Neural crest cell (in vitro differentiated cells): ENCODE measurements at places on chromosomes 2 and 18. TPM values are rescaled to one million over a fixed set of nuclear protein-coding genes. Genes with fewer than 3 reads are reported as not detected.

DNA sequence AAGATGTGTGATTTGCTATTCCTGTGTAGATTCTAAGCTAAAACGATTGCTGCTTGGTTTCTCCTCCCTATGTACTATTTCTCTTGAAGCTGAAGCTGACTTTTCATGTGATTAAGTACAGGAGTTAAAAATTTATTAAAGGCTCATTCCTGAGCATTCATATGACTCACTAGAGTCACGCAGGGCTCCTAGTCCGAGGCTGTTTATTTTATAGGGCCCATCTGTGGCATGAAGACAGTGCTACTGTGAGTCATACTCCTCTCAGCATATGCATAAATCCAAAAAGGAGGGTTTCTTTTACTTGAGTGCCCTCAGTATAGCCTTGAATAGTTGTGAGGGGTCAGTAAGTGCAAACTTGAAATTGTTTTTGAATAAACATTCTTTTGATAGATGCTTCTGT lies 378.8 kb downstream of the PTPRM start:
- no peak for DNase-seq

DNA sequence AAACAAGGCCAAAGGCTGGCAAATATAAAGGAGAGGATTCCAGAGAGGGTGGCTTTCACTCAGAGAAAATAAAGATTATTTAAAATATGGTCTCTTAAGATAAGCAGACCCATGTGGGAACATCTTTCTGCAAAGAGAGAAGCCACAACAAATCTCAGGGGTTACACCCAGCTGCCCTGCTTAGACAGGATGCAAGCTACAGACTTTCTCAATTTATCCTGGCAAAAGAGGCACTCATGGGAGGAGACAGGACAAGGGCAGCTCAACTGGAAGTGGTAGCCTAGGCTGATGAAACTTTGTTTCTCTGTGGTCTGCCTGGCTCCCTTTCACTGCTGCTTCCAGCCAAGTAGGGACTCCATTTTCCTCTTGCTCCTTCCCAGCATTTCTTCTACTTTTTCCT lies 25.9 kb upstream of the SULT1C4 start:
- no peak for DNase-seq

DNA sequence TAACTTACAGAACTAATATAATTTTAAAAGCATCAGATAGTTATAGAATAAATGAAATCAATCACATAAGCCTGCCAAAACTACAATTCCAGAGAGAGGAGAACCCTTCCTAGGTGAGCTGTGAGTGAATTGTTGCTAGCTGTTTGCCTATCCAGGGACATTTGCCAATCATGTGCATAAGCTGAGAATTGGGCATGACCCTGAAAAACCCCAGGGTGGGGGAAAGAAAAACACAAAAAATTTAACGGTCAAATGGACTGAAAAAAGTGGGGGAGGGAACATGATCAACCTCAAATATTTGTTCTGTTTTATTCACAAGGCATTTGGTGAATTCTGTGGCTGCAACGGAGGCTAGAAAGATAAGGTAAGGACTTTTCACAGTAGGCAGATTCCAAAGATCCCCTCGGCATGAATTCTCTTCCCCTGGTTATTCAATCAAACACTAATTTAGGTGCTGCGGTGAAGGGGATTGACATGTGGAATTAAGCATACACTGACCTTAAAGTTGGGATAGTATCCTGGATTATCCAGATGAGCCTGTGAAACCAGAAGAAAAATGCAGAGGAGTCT lies 203.9 kb upstream of the RGPD4 start:
- no peak for DNase-seq

- DNase-seq, result no peak
Observed at GRCh38 chr2:61704364-61704763, 149.5 kb downstream of the FAM161A start.

SGPP2 gene
- total RNA-seq, result not detected in 2 replicates

- no peak for DNase-seq
Observed at GRCh38 chr18:40380686-40381439, 1574.2 kb upstream of the PIK3C3 start.
